H4 (cell line): ENCODE measurements at places on chromosomes 5 and 9. TPM values are rescaled to one million over a fixed set of nuclear protein-coding genes. Genes with fewer than 3 reads are reported as not detected.

DNA sequence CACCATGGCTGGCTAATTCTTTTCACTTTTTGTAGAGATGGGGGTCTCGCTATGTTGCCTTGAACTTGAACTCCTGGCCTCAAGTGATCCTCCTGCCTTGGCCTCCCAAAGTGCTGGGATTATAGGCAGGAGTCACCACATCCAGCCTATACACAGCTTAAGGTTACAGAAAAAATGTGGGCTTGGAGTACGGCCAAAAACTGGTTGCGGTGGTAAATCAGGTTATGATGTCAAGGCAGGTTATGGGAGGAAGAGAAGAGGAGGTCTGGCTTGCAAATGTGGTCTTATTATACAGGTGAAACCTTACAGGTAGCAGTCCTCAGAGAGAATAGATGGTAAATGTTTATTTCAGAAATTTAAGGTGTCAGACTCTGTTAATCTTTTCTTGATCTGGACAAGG is 30.7 kb upstream of the SYK start:
- no peak for DNase-seq

GRCh38 chr9:5920860-5921328 is 30.2 kb downstream of the MLANA start:
- no peak for DNase-seq

DNA sequence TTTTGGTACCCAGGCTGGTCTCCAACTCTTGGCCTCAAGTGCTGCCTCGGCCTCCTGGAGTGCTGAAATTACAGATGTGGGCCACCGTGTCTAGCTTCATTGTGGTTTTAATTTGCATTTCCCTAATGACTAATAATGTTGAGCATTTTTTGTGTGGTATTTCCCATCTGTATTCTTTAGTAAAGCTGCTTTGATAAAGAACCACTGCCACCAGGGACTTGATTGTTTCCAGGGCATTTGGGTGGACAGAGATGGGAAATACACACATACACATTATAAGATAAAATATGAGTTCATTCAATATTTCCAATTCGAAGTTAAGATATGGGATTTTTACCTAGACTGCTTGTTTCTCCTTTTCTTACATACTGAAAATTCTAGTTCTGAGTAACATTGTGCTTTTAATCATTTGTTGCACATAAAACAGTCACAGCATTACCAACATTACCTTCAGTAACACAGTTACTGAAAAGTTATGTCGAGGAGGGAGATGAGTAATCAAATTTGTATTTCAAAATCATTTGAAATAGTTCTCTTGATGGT is 28.9 kb downstream of the HABP4 start:
- no peak for DNase-seq

GRCh38 chr9:27029186-27029585 is 23.7 kb upstream of the LRRC19 start:
- no peak for DNase-seq

GRCh38 chr9:126009047-126009446 is 261.9 kb downstream of the PBX3 start:
- no peak for DNase-seq

GRCh38 chr5:167872791-167873190 is 418.7 kb upstream of the WWC1 start:
- DNase-seq, result no peak

DNA sequence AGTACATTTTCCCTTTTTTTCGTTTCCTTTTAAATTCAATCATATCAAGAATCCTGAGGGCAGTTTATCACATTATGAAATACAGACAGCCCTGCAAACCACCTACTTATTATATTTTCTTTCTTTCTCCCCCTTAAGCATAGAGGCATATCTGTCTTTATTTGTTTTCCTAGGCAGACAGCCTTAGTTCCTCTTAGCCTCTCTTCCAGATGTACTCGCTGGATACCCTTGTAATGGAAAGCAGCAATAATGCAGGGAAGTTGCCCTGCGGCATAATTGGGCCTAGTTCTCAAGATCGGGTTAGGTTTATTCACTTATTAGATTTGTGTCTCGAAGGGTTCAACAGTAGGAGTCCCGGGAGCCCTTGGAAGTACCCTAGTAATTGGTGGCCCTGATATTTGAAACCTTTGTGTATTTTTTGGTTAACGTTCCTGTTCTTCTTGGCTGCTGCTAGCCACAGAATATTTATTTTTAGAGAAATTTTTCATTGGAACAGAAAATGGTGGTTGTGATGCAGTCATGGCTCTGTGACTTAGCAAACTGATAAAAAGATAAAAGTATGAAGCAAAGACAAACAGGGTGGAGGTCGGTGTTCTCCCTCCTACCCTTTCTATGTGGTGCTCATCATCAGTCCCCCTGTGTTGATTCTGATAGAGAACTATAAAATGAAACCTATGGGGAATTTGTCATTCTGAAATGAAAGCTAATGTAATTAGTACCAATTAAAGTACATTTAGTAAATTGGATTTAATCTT is 6.4 kb downstream of the TLE4 start:
- DNase-seq, result peak; percentile 62

DNA sequence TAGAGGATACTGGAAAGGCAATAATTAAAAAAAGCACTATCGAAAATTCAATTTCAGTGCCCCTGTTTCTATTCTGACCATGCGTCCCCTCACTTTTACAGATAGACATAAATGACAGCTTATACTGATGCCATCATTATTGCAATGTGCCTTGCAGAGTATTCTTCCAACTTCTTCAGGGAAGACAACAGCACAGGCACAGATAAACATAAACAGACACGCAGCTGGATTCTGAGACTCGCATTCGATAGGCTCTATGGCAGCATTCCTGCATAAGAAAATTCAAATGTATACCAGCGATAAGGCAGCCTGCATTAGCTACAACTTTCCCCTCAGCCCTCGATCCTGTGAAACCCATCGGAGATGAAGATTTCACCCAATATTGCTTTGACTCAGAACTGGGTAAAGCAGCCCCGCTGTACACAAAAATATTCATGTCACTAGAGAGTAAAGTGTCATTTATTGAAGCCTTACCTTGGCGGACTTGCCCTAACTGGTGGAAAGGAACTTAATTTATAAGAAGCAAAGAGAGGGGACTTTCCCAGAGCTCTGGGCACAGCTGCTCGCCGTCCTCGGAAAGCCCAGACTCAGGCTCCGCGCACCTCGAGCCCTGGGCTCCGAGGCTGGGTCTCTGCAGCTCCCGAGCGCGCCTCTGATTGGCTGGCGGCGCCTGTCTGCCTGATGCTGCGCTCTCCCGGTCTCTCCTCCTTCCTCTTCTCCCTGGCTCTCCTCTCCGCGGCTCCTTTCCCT is at the start of gene CDH18:
CDH18 (minus strand) TSS at position 589 of the 750 bp plus-strand sequence. CDS start 149,214 bp downstream, outside the sequence.
- DNase-seq, result peak; percentile 53

GRCh38 chr5:175840050-175840841 is 31.1 kb upstream of the CPLX2 start:
- DNase-seq, result no peak

DNA sequence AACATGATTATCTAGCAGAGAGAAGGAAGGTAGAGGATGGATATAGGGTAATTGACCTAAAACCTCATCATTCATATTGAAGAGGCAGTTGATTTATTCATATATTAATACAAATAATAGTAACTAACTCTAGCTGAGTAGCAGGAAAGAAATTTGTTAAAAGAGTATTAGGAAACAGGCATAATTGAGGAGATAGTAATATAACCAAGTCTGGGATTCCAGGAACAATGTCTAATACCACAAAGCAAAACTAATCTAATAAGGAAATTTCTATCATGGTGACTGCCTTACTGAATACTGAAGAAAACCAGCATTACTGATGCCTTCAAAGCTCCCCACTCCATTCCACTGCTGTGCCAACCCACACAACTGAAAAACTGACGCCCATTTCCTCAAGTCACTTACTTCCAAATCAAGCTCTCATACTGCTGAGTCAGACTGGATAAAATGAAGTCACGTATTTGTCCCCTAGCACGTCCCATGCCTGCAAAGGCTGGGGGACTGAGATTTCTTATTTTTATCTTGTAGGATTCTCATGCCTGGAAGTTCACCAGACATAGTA is 153.9 kb downstream of the SMC2 start:
- peak; percentile 30 for DNase-seq

- DNase-seq, result no peak
Observed at GRCh38 chr9:132288966-132289365, 65.8 kb downstream of the SETX start.

- no peak for DNase-seq
Observed at GRCh38 chr9:127180457-127181314, 58.3 kb upstream of the ANGPTL2 start.

DNA sequence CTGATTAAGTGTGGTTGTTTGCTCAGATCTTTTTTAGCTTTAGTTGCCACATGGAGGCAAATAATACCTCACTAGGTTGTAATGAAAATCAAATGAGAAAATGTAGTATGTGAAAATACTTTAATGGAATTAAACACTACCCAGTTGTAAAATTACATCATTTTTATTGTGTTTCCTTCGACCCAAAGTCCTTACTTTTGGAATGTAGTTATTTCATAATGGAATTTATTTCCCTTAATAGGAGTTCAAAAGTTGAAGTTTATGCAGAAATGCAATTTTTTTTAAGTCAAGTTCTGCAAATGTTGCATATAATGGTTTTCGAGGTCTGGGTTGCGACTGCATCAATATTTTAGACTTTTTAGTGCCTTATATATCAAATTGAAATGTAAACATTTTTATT is 31.0 kb downstream of the TNPO1 start:
- DNase-seq, result no peak

GRCh38 chr5:157342822-157343402 is 77.0 kb downstream of the CYFIP2 start:
- peak; percentile 37 for DNase-seq

- peak; percentile 85 for DNase-seq
Observed at GRCh38 chr5:68456756-68457217, 241.2 kb downstream of the PIK3R1 start.

DNA sequence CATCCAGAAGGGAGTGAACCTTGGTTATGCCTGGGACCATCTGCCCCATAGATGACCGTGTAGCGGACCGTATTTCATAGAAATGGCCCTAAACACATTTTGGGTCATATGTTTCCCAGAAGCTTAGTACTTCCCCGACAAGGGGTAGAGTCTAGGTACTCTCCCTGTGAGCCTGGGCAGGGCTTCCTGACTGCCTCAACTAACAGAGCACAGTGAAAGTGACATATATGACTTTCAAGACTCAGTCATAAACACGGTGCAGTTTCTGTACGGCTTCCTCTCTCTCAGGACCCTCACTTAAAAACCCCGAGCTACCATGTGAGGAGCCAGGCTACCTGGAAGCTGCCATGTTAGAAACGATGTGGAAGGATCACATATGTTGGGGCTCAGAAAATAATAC is 20.9 kb downstream of the C9orf57 start:
- no peak for DNase-seq

GRCh38 chr9:114248299-114248707 is 74.6 kb upstream of the ORM1 start:
- no peak for DNase-seq

DNA sequence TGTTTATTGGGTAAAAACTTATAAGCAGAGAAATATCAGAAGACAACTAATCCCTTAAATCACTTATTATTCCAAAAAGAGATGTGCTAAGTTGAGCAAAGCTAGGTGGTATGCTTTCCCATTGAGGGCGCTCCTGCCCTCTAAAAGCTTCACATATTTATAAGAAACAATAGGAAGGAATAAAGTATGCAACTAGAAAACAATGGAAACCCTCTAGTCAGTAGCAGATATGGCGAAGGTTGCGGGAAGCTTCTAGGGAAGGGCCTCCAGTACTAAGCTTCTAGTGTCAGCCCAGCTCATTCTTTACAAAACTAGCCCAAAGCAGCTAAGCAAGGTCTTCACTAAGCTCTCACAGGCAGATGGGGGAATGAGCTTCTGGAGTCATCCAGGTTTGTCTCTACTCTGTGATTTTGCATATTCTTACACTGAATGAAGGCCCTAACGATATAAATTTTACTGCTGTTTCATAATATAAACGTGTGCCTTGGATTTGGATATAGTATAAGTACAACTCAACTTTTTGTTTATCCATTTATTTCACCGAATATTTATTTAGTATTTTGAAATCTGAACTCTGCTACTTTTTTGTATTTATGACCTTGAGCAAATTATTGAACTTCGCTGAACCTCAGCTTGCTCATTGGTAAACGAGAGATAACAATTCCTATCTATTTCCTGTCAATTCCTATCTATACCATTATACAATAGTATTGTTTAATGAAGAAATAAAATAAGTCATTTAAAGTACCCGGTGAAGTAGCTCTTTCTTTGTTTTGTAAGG is 571.4 kb downstream of the ELAVL2 start:
- DNase-seq, result no peak

GRCh38 chr9:90287567-90288274 is 354.9 kb downstream of the DIRAS2 start:
- DNase-seq, result no peak

LHX2 gene
- total RNA-seq, result 2.2 and 8.5 TPM in 2 replicates

IL9 gene
- total RNA-seq, result not detected in 2 replicates

CMYA5 gene
- total RNA-seq, result 0.02 and 0.08 TPM in 2 replicates

SOHLH1 gene
- not detected in 2 replicates for total RNA-seq

OR4F3 gene
- total RNA-seq, result not detected in 2 replicates

CDC26 gene
- total RNA-seq, result 81.9 and 83.9 TPM in 2 replicates

C8G gene
- total RNA-seq, result not detected in 2 replicates

CNTLN gene
- 2.8 and 5.6 TPM in 2 replicates for total RNA-seq

TGFBR1 gene
- total RNA-seq, result 31.7 and 35.7 TPM in 2 replicates

STC2 gene
- total RNA-seq, result 36.6 and 43.8 TPM in 2 replicates

CDKN2B-AS1 gene
- not detected in 2 replicates for total RNA-seq

ARL14EPL gene
- 1.3 TPM in 1 of 2 replicates, not detected in the other for total RNA-seq

MCIDAS gene
- 0.21 and 0.48 TPM in 2 replicates for total RNA-seq

ENG gene
- 1.8 and 3.0 TPM in 2 replicates for total RNA-seq

SRP19 gene
- 165 and 187 TPM in 2 replicates for total RNA-seq
